EL (cell line): ENCODE measurements at places on chromosomes 2 and 18.
A peak's percentile ranks its signal among the peaks of the same experiment; 100 is the strongest.

- DNase-seq: no peak
Measured at GRCh38 chr18:42363446-42364441, 408.7 kb downstream of the PIK3C3 start.

GRCh38 chr18:7946734-7947377 is 379.7 kb downstream of the PTPRM start:
- DNase-seq: peak; percentile 82

DNA sequence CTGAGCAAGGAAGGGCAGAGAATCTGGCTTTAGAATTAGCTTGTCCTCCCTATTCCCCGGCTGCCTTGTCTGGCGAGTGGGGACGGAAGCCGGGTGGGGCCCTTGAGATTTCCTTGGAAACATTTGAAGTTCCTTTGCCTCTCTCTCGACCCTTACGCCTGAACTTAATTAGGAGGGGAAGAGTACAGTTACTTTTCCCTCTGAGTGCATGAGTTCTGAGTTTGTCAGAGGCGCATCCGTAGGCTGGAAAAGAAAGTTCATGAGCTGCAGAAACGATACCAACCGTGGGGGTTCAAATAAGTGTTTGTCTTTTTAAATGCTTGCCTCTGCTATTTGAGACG is 468 bp downstream of the PIKFYVE start:
- no peak for DNase-seq

DNA sequence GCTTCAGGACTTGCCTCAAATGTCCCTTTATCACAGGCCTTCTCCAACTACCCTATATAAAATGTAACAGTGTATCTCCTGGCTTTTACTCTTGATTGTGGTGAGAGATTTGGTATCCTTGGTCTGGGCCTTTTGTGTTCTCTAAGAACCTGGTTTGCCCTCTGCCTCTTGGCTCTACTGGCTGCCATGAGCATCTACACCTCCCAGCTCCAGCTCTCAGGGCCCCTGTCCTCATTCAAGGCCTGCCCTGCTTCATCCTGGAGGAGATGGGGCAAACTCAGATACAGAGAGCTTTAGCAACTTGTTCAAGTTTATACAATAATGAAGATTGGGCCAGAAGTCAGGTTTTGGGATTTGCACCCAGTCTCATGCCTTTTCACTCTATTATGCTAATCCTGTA is 45.0 kb downstream of the QPCT start:
- no peak for DNase-seq

- peak; percentile 88 for DNase-seq
Measured at GRCh38 chr2:230408244-230408842, 7.7 kb upstream of the SP100 start.

GRCh38 chr2:220029013-220029412 is 401.6 kb downstream of the SLC4A3 start:
- no peak for DNase-seq

DNA sequence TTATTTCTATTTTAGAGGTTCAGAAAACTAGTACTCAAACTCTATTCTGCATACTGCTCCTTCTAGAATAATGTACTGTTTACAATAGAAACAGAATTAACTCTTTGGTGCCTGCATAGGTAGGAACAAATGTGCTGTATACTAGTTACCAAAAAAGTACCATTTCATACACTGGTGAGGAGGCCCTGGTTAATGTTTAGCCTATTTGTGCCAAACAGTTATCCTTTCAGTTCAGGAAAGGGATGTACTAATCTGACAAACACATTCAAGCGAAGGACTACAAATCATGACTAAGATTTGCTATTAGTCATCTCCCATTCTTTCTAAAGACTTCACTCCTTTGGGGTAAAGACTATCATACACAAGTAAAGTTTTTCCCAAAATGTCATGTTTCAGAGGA is 47.4 kb downstream of the EXOC6B start:
- peak; percentile 48 for DNase-seq

DNA sequence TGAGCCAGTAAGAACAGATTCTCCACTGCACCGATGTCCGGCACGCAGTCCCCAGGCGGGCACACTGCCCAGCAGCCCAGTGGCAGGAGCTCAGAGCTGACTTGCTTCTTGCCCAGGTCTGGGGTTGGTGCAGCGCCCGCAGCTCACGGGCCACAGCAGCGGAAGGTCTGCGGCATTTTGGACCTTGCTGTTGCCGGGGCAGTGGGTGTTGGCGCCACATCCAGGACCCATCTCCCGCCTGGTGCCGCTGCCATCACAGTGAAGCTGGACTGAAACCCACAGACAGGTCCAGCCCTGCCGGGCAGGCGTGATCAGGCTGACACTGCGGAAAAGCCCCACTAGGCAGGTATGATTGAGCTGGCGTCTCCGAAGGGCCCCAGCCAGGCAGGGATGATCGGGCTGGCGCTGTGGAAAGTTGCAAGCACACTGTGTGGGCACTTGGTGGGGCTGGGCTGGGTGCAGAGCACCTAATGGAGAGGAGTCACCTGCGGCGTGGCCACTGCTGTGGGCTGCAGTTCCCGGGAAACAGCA is 75.5 kb downstream of the SLC66A2 start:
- no peak for DNase-seq

- no peak for DNase-seq
Measured at GRCh38 chr18:48599391-48599790, 60.6 kb downstream of the CTIF start.

DNA sequence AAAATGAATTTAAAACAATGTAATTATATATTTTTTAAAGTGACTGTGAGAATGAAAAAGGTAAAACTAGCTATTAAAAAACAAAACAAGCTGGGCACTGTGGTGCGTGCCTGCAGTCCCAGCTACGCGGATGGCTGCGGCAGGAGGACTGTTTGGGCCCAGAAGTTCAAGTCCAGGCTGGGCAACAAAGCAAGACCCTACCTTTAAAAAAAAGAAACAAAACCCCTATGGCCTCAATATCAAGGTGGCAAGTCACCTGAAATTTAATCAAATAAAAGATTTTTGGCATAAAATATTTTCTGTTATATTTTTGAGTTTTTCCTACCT is 46.9 kb upstream of the STRN start:
- no peak for DNase-seq

- peak; percentile 56 for DNase-seq
Measured at GRCh38 chr18:10379522-10379921, 74.9 kb upstream of the APCDD1 start.

GRCh38 chr2:109305490-109306167 is 176.6 kb downstream of the SH3RF3 start:
- no peak for DNase-seq

GRCh38 chr2:190340369-190340768 is 3.0 kb upstream of the INPP1 start:
- peak; percentile 24 for DNase-seq

DNA sequence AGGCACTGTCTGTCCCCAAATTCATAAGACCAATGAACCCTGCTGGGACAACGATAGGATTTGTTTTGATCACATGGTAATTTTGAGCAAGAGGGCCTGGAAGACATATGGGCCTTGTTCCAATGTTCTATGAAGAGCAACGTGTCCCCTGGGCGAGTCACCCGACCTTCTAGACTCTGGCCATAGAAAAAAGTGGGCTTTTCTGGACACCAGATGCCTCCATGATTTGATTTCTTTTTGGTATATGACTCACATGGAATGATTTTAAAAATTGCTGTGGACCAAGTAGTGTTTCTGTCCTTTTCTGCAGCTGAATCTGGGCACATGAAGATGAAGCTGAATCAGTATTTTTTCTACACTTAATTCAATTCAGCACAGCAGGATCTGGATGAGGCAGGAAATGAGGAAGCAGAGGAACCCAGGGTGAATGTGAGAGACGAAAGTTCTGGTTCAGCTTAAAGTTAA is 104.9 kb downstream of the CDC42EP3 start:
- DNase-seq: peak; percentile 79

GRCh38 chr2:239035361-239035814 is 187.5 kb downstream of the TWIST2 start:
- DNase-seq: peak; percentile 22

DNA sequence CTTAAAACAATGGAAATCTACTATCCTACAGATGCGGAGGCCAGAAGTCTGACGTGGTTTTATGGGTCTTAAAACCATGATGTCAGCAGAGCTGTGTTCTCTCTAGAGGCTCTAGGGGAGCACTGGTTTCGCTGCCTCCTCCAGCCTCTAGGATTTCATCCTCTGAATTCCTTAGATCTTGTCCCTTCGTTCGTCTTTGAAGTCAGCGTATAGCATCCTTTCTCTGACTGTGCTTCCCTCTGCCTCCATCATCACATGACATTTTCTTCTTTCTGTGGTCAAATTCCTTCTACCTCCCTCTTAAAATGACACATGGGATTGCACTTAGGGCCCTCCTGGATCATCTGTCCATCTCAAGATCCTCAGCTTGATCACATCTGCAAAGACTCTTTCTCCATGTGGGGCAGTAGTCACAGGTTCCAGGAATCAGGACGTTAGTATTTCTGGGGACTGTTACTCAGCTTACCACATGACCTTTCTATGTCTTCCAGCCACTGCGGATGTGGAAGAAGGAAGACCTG is 22.7 kb upstream of the NCK2 start:
- no peak for DNase-seq

- peak; percentile 63 for DNase-seq
Measured at GRCh38 chr2:105545730-105546627, 147.1 kb upstream of the FHL2 start.

DNA sequence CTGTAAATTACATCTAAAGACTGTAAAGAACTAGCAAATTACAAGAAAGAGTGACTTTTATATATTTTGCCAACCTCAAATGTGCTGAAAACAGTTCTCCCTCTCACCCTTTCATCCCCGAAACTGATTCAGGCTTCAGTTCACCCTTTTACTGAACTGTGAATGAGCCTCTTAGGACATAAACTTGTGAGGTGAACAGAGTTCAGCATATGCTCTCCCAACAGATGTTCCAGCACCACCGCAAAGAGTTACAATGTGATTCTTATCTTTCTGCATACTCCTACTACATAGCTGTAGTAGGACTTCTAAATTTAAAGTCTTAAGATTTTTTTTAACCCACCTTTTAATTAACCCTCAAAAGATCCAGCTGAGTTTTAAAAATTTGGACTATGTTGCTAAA is 1.2 kb upstream of the ZCCHC2 start:
- peak; percentile 34 for DNase-seq

- no peak for DNase-seq
Measured at GRCh38 chr2:237466211-237466610, 20.8 kb upstream of the MLPH start.

DNA sequence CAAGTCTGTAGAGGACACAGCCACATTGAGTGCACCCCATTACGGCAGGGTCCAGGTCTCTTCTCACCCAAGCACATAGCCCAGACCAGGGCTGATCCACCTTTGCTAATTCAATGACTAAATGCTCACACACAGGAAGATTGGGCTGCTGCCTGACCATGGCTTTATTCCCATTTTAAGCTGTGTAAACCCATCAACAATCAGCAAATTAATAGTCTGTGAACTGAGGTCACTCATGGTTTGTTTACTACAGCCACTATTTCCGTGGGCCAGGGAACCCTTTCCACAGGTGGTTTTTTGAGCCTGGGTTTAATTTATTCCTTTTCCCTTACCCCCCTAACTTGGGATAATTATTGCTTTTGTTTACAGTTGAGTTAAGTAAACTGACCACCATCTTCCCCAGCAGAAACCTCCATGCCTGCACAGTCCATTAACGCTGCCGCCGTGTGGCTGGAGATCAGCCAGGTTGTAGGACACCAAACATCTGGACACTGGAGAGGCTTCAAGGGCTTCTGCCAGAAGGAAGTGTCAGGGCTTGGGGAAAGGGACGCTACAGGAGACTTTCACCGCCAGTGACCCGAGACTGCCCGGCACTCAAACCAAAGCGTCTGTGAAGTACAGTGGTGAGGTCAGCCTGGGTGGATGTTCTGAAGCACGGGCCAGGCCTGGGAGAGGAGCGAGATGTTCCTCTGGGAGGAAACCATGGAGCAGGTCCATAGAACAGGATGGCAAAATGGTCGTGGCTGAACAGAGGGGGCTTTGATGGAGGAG is 282.9 kb downstream of the DYSF start:
- DNase-seq: no peak

GRCh38 chr18:3625742-3626091 is 175.7 kb downstream of the TGIF1 start:
- DNase-seq: peak; percentile 26

- DNase-seq: no peak
Measured at GRCh38 chr18:73352546-73352945, 484.8 kb upstream of the NETO1 start.

DNA sequence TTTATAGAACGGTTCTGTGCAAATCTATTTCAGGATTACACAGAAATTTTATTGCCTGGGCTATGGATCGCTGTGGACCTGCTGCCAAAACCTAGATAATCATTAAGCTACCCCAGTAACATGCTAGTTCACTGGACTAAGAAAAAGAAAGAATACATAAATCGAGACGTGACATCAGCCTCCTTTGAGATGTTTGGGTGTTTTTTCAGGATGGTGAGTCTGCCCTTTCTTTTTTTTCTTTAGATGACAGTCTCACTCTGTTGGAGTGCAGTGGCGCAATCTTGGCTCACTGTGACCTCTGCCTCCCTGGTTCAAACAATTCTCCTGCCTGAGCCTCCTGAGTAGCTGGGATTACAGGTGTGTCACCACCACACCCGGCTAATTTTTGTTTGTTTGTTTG is 52.0 kb downstream of the FHOD3 start:
- DNase-seq: no peak

DNA sequence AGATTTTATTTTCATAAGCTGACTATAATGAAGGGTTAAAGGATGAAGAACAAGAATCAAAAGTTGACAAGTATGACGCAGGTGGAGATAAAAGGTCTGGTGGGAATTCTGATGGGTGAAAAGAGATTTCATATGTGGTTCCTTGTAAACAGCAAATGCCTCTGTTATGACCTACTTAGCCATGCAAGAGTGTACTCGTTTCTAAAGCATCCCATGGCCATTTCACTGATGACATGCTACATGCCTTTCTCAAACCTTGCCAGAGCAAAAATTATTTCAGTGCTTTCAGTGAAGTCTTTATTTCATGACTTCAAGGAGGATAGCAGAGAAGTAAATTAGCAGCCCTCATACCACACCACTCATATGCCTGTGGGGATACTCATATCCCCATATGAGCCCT is 71.7 kb downstream of the FEZ2 start:
- peak; percentile 35 for DNase-seq

DNA sequence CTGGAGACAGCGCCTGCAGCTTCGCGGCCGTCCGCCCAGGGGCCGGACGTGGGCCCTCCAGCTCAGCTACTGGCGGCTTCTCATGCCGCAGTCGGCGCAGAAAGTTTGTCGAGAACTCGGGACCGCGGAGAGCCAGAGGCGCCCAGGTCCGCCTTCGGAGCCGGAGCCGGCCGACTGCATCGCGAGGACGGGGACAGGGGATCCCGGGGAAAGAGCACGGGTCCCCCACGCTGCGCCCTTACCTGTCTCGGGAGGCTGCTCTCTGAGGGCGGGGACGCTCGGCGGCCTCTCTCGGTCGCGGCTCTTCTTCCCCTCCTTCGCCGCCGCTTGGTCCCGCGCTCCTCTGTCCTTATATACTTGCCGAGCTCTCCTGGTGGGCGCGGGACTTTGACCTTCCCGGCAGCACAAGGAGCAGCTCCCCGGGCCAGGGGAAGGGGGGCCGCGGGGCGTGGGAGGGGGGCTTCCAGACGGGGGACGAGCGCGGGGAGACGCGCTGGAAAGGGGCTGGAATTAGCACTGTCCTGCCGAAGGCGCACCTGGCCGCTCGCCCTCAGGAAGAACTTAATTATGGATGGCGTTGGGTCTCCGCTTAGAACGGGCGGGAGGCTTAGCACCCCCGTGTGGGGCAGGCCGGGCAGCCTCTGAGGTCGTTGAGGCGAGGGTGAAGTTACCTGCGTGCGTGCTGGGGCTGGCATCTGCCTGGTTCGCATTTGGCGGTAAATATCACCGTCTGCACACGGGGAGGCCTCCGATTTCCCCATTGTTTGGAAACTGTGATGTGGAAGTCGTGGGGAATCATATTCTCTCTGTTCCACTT is at the start of gene POMC:
Gene POMC (minus strand): TSS at position 325 of the 817 bp plus-strand sequence. CDS start 3,808 bp downstream, outside the sequence.
- peak; percentile 30 for DNase-seq
